GM20000 (cell line): ENCODE measurements at places on chromosomes 7 and 10.

DNA sequence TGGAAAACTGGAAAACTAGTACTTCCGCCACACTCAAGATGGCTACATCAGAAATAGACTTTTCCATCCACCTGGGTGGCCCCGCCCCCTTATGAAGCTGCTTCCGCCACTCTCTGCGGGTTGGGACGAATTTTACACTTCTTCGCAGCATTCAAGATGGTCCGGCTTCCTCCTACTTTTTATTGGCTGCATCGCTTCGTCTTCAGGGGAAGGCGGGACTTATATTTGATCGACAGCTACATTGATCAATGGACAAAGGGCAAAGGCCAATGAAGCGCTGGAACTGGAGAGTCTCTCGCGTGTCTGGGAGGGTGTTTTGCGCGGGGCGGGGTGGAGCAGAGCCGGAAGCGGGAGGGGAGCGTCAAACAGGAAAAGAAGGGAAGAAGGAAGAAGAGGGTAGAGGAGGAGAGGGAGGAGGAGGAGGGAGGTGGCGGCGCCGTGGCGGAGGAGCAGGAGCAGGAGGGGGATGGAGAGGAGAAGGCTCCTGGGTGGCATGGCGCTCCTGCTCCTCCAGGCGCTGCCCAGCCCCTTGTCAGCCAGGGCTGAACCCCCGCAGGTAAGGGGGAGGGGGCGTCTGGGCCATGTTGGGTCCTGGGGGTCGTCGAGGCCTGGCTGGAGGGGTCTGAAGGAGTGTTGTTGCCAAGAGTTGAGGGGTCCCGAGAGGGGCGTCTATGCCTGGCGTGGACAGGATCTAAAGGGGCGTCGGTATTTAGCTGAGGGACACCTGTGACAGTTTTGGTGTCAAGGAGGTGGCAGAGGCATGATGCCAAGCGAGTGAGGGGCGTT lies at the start of gene WBP1L:
Gene WBP1L, plus strand, starts transcription at position 361 of the 786 bp plus-strand sequence. Its CDS starts 106 bp downstream, at position 467.
- peak; percentile 91 for DNase-seq

DNA sequence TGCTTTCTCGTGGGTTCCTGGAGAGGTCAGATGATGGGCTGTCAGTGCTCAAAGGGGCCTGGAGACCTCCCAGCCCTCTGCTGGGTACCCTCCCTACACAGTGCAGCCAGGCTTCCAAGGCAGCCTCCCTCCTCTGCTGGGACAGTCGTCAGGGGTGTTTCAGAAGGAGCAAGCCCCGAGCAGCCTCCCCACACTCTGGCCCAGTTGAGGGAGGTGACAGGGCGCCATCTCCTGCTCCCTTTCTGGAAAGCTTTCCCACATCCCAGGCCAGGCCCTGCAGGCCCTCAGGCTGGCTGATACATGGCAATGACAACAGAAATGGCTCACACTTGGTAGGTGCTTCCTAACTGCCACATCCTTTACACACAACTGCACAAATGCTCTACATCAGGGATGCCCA lies 32.1 kb downstream of the KCNMA1 start:
- DNase-seq, result no peak

GRCh38 chr7:95646350-95646749 lies 50.0 kb upstream of the PDK4 start:
- DNase-seq, result no peak

- DNase-seq, result no peak
Observed at GRCh38 chr10:97574374-97575126, 2.0 kb downstream of the ANKRD2 start.

- no peak for DNase-seq
Observed at GRCh38 chr7:43768887-43769272, 10.4 kb downstream of the BLVRA start.

GRCh38 chr10:11643039-11643438 lies 31.6 kb upstream of the USP6NL start:
- no peak for DNase-seq

DNA sequence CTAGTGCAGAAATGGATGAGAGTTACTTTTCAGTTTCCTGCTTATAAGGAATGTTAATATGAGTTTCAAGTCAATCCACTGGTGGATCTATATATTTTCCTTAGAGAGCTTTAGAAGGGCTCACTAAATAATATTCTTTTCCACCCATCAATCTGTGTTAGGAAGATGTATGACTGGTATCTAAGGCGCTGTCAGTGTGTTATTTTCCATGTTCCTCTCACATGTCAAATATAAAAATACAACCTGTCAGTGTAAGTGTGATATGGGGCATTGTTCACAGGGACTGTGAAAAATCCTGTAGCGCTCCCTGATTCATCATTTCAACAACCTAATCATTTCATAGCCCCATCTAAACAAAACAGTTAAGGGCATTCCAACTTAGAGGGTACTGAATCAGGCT lies 203.1 kb downstream of the TMEM26 start:
- no peak for DNase-seq

DNA sequence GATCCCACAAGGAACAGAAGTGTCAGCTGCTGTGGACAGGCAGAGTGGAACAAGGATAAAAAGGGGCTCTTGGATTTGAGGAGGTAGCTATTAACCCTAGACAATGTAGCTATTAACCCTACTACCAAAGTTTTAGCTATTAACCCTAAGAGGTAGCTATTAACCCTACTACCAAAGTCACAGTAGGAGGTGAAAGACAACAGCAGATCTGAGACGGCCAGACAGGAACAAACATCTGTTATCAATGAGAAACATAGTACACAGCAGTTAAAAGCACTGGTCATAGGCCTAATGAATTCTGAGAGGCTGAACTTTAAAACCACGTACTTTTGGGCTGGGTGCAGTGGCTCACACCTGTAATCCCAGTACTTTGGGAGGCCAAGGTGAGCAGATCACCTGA lies 11.9 kb downstream of the ERCC6 start:
- no peak for DNase-seq

DNA sequence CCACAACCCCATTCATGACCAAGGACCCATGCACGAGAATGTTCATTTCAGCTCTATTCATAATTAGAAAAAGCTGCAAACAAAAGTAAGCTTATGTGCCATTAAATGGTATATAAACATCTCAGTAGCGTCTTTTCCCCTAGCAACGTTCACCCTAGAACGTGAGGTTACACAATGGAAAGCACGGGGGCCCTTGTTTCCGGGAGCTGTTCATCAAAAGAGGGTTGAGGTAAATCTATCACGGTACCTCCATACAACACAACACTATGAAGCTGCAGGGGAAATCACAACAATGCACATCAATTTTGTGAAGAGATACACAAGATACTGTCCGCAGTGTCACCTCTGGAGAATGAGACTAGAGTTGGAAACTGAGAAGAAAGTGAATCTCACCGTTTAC lies 80.9 kb upstream of the DDC start:
- no peak for DNase-seq

GRCh38 chr7:108234281-108234680 lies 104.1 kb upstream of the LAMB4 start:
- no peak for DNase-seq

DNA sequence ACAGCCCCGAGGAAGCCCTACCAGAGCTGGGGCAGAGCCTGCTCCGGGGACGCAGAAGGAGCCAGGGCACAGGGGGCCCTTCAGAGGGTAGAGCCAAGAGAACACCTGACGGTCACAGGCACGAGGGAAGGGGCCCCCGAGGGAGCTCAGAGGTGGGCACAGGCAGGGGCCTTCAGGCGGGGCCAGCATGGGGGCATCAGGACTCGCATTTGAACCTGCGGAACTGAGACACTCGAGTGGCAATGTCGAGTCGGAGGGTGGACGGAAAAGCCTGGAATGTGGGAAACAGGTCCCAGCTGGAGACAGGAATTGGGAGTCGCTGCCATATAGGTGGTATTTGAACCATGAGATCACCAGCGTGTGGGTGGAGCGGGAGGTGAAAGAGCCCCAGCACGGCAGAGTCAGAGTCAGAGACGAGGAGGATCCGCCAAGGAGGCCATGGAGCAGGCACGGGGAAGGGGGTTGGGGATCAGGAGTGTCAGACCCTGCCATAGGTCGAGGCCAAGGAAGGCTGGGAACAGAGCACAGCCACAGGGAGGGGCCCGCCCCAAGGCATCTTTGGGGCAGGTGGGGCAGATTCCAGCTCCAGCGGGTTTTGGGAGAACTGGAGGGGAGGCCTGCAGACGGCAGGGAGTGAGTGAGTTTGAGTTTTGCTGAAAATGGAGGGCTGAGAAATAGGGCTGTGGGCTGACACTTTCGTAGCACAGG lies 13.8 kb downstream of the STK32C start:
- no peak for DNase-seq

- DNase-seq, result no peak
Observed at GRCh38 chr7:44489955-44490350, 505 bp downstream of the NUDCD3 start.

- no peak for DNase-seq
Observed at GRCh38 chr7:69858471-69858870, 260.2 kb downstream of the AUTS2 start.

GRCh38 chr7:24757353-24758275 lies at the start of gene GSDME:
Gene GSDME, minus strand, starts transcription at chr7:24757464. Its CDS starts 7,690 bp downstream, at chr7:24749774.
- DNase-seq, result peak; percentile 92

DNA sequence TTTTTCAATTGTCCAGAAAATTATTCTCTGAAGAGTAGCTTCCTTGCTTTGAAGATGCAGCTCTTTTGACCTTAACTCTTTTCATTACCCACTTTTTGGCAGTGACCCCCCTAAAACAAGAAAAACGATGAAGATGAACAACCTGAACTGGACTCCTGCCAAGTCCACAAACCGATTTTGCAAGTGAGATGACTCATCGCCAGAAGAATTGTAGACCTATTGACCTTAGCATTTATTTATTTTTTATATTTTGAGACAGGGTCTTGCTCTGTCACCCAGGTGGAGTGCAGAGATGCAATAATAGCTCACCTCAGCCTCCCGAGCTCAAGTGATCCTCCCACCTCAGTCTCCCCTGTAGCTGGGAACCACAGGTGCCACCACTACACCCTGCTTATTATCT lies 859.2 kb downstream of the GATA3 start:
- DNase-seq, result no peak

DNA sequence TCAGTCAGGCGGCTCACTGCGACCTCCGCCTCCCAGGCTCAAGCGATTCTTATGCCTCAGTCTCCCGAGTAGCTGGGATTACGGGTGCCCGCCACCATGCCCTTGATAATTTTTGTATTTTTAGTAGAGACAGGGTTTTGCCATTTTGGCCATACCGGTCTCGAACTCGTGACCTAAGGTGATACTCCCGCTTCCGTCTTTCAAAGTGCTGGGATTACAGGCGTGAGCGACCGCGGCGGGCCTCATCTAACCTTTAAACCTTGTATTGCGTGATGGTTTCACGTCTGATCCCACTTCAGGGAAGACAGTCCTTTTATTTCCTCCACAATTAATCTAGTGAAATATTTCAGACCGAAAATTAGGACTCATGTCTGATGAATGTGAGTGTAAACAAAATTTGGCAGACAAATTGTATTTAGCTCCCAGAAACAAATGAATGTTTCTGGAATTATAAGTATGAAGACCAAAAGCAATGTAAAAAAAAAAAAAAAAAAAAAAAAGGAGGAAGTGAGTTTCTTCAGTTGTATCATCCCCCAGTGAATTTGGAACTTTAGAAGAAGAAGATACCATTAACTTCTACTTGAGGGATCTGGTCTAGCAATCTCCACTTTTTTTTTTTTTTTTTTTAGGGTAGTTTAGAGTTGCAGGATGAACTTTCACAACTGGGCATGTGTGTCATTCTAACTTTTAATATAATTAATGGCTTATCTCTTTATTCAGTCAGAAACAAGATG lies 1.6 kb downstream of the NUP42 start:
- no peak for DNase-seq

DNA sequence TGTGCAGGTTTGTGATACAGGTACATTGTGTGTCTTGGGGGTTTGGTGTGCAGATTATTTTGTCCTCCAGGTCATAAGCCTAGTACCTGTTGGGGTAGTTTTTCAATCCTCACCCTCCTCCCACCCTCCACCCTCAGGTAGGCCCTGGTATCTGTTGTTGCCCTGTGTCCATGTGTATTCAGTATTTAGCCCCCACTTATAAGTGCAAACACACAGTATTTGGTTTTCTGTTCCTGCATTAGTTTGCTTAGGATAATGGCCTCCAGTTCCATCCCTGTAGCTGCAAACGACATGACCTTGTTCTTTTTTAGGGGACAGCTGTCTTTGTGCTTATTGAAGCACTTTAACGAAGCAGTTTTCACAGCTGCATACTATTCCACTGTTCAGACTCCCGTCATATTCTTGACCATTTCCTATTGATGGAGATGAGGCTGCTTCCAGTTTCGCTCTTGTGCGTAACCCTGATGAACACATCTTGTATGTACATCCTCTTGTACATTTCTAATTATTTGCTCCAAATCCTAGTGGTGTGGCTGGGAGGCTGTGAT lies 47.4 kb downstream of the LHPP start:
- DNase-seq, result no peak

DNA sequence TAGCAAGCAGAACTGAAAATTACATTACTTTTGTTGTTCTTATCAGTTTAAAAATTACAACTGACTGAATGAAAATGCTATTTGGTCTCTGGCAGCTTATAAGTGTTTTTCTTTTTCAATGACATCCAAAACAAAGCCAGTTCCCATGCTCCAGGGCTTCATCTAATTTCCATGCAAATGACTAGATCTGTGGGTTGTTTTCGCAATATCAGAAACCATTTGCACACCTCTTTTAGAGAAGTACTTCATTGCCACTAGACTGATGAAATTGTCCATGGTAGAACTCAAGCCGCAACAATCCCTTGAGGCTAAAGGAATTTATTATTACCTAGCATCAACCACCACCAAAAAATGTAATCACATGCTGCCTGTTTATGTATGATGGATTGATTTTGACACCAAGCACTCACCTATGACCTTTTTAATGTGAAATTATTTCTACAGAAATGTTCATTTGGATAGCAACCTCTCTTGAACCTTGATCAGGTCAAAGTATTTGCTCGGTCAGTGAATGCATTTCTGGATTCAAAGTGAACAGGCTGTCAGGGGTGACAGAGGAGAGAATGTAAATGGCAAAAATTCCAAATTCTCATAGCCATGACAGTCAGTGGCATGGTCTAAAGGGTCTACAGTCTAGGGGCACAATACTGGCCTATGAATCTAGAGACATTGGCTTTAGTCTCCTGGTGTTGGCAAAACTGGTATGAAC lies 769.3 kb downstream of the SORCS1 start:
- DNase-seq, result no peak
